ENCODE measurements at places on chromosomes 12 and 14. TPM values are rescaled to one million over a fixed set of nuclear protein-coding genes. Genes with fewer than 3 reads are reported as not detected.

Gene CIROP
- total RNA-seq = not detected

Gene EPYC
- total RNA-seq = not detected

Gene CLEC1B
- not detected for total RNA-seq

DNA sequence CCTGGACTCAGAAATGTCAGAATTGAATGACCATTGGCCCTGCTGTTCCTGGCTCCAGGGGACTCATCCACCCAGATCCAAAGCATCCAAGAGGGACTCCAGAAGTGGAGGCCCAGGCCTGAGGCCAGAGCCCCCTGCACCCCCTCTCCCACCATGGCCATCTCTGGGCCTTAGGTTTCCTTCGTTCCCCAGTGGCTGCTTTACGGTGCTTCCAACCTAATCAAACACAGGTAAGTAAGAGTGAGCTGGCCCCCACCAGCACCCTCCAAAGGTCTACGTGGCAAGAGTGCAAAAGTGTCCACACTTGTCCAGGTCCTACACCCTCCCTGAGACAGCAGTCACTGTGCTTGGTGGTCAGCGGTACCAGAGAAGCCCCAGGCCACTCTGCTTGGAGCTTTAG is 139.0 kb downstream of the DPF3 start:
- DNase-seq = peak; percentile 8

GRCh38 chr12:70353780-70354660 is 12.1 kb upstream of the KCNMB4 start:
- DNase-seq = no peak

DNA sequence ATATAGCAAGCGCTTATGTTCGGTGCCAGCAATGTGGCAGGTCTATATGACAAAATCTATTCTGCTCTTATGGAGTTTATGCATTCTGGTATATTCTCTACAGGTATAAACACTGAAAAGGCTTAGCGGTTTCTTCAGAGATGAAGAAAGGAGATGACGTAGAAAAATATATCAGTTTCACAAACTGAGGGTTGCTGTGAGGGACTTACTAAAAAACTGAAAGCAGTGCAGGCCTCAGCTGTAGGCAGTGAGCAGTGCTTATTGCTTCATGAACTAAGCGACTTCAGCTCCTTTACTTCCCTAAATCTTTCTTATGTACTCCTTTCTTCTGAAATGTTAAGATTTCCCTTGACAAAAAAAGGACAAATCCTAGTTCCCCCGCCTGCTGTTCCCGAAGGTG is 4.5 kb downstream of the DDX47 start:
- no peak for DNase-seq
